ENCODE measurements at places on chromosomes 13 and 19.
A peak's percentile ranks its signal among the peaks of the same experiment; 100 is the strongest.

DNA sequence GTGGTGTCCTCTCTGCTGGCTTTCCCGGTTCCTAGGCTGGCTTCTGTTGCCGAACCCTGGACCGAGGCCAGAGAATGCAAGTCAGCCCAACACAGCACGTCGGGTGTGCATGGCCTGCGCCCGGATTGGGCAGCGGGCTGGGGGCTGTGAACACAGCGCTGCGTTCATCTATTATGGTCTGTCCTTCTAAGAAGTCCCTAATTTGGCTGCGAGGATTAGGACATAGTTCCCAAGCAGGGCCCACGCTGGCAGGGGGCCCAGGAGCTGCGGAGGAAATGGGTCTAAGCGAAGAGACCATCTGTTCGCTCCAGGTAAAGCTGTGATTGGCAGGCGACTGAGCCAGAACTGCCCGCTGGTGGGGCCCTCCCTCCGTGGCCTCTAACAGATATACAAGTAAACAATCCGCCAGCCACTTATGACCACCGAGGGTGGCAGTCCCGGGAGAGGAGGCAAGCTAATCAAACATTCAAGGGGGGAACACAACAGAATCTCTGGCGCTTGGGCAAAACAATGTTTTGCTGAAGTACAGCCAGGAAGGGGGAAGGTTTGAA is 6.0 kb downstream of the SYCE2 start:
- DNase-seq, result no peak

- no peak for DNase-seq
Observed at GRCh38 chr13:44142941-44143665, 230.5 kb upstream of the SERP2 start.

GRCh38 chr19:2629491-2630351 is 72.8 kb downstream of the GNG7 start:
- no peak for DNase-seq

GRCh38 chr19:45164577-45165335 is 4.0 kb upstream of the NKPD1 start:
- DNase-seq, result no peak

DNA sequence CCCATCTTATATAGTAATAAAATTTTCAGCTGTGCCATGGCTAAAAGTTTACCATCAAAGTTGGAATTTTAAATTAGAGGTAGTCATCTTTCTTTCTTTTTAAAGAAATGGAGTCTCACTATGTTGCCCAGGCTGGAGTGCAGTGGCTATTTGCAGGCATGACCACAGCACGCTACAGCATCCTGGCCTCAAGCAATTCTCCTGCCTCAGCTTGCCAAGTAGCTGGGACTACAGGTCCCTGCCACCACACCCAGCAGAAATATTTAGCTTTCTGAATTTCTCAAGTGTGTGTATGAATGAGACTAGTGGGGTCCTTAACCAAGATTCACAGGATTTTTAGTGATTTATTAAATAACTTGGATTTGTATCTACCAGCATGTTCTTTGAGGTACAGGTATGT is 30.5 kb upstream of the USPL1 start:
- no peak for DNase-seq

GRCh38 chr19:2213799-2214198 is 22.3 kb downstream of the PLEKHJ1 start:
- no peak for DNase-seq

GRCh38 chr13:73413656-73414055 is 354.9 kb downstream of the KLF5 start:
- DNase-seq, result no peak

- DNase-seq, result no peak
Observed at GRCh38 chr19:5553892-5554291, 13.9 kb downstream of the TINCR start.

DNA sequence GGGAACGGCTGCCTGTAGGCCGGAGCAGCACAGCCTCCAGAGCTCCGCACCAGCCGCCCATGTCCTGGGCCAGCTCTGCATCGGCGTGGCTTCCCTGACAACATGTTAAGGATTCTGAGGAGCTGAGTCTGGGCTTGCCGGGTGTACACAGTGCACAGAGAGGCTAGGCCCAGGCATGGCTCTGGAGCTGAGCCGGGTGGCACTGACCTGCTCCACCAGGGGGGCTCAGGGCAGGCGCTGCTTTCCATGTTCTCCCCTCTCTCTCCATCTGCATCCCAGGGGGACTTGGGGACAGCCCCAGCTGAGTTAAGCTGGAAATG is 31.6 kb downstream of the AP1M1 start:
- no peak for DNase-seq

GRCh38 chr13:27481766-27482165 is 31.4 kb upstream of the MTIF3 start:
- no peak for DNase-seq

- DNase-seq, result peak; percentile 5
Observed at GRCh38 chr19:52453324-52454094, at the start of gene ZNF578. Gene ZNF578 (plus strand): TSS chr19:52453553. CDS start chr19:52501846, 48,293 bp downstream.

- no peak for DNase-seq
Observed at GRCh38 chr13:107217251-107217650, 649.3 kb upstream of the ARGLU1 start.

DNA sequence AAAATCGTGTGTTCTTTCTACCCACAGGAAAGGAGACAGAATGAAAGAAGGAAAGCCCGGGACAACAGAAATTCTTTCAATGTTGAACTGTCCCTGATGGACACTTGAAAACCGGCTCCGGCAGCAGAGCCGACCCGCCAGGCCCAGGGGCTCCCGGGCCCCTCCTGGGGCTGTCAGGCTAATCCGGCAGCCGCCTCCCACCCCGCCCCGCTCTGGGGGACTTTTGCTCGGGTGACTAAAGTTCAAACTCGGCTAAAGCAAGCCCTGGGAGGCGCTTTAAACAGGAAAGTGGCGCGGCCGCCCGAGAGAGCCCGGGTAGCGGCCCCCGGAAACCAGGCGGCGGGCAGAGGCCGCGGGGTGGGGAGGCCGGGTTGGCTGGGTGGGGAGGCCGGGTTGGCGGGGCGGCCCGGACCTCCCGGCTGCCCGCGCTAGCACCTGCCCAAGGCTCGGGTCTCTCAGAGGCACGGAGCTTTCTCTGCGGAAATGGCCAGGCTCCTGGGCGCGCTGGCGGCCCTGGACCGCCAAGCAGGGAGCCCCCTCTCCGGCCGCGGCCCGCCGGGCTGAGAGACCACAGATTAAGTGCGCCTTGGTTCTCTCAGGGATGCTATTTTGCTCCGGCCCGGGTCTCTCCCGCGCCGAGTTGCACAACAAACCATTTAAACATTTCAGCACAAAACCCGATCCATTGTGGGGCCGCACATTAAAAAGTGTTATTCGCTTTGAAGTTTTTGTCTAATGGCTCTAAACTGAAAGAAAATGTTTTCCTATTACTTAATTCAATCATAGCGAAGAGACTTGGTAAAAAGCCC is 2.6 kb upstream of the GSX1 start:
- DNase-seq, result no peak

- no peak for DNase-seq
Observed at GRCh38 chr13:106797081-106797640, 229.2 kb upstream of the ARGLU1 start.

GRCh38 chr19:43639519-43640423 is at the start of gene CADM4:
Gene CADM4 (minus strand): TSS chr19:43639850. CDS start chr19:43639790, 60 bp downstream.
- peak; percentile 15 for DNase-seq

GRCh38 chr13:79406597-79406908 is 498 bp upstream of the RBM26 start:
- no peak for DNase-seq

DNA sequence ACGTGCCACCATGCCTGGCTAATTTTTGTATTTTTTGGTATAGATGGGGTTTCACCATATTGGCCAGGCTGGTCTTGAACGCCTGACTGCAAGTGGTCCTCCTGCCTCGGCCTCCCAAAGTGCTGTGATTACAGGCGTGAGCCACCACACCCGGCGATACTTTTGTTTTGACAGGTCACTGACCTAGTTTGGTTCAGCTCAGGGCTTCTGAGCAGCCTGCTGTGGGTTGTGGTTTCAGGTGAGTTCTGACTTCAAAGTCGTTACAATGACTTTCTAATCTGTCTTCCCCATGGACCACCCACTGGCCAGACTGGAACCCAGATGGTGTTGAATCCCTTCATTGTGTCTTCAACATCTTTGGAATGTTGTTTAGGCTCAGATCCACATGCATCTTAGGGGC is 73.8 kb downstream of the TRPM4 start:
- DNase-seq, result no peak

- DNase-seq, result no peak
Observed at GRCh38 chr13:46647512-46648065, 94.6 kb downstream of the LRCH1 start.
